ENCODE measurements at places on chromosomes 2 and 18.

DNA sequence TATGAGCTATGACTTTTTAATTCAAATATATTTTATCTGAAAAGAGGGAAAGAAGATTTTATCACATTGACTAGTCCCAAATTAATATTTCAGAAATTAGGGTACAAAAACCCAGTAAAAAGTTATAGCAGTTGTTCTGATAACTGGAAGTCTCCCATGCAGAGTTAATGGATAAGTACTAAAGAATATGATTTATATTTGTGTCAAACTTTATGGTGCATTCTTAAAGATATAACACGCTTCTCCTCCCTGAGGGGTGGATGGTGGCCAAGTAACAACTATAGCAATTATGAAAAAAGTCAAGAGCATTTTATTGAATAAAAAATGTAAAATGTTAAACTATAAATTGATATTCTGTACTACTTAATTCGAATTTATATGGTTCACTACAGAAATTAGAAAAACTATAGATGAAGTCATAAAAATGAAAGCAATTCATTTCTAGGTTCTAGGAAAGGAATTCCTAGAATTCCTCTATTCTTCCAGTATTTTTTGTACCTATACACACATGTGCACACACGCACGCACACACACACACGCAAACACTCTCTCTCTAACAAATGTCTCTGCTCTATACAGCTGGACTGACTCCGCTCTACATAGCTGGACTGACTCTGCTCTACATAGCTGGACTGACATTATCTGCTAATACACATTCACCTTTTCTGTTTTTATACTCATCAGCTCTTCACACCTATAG, 111.3 kb downstream of the PRELID3A start:
- DNase-seq: no peak

- no peak for DNase-seq
Observed at GRCh38 chr2:118665784-118666529, 181.5 kb downstream of the EN1 start.

- no peak for DNase-seq
Observed at GRCh38 chr2:152563764-152564163, 153.5 kb downstream of the PRPF40A start.

GRCh38 chr18:61587865-61588264, 254.6 kb downstream of the CDH20 start:
- DNase-seq: no peak

GRCh38 chr2:206442474-206442832, 879 bp upstream of the ADAM23 start:
- peak; percentile 58 for DNase-seq

DNA sequence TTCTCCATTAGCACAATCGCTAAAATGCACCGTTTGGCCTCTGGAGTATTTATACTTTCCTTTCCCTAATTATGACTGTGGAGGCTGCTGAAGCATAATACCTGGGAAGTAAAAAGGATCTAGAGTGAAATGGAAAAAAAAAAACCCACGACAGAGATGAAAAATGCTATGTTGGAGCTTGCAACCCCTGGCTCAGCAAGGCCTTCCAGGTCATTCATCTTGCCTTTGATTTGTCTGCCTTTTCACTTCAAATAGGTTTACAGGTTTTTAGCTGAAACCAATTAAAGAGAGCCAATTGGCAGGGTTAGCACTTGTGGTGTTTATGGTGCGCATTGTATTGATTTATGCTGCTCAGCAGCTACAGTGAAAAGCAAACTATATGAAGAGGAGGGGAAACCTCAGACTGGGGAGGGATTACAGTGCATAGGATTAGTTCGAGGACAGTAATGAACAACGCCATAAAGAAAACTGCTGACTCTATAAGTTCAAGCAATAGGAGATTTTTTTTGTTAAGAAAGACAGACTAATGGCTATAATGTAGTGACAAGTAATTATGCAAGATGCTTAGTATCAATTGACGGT, 347.9 kb downstream of the MEIS1 start:
- DNase-seq: no peak

DNA sequence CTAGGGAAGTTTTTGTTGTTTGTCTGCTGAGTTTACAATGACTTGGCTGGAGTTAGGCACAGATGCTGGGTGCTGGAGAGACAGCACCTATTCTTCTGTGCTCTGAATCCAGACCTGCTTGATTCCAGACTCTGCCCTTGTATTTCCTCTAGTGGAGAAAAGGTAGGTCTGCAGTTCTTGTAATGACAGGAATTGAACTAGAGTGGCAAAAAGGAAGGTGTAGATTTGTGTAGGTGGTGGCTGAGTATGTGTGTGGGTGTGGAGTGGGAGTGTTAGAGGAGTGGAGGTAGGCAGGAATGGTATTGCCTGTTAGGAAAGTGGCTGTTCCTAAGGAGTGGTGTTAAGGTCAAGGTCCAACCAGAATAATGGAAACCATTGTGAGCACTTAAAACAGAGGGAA, 71.9 kb upstream of the LYPD6 start:
- DNase-seq: no peak

GRCh38 chr2:20999906-21000645, 43.8 kb downstream of the APOB start:
- DNase-seq: no peak

- DNase-seq: no peak
Observed at GRCh38 chr2:50582164-50582563, 449.8 kb downstream of the NRXN1 start.

GRCh38 chr2:207725873-207726578, 14.6 kb downstream of the CCNYL1 start:
- DNase-seq: no peak

DNA sequence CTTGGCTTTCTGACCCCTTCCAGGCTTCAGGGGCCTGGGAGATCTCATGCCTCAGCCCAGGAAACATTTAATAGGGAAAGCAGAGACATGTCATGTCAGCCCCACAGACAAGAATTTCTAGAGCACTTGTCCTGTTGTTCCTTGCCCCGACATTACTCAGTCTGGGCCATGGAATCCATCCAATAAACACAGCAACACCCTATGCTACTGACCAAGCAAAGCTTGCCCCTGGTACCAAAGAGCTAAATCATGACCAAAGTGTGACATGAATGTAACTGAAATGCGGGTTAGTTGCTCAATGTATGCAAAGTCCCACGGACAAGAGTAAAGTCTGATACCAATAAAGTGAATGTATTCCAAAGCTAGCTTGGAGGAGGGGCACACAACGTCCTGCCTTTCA, 35.1 kb downstream of the EHD3 start:
- DNase-seq: no peak

GRCh38 chr2:221350616-221351015, 221.5 kb downstream of the EPHA4 start:
- no peak for DNase-seq

DNA sequence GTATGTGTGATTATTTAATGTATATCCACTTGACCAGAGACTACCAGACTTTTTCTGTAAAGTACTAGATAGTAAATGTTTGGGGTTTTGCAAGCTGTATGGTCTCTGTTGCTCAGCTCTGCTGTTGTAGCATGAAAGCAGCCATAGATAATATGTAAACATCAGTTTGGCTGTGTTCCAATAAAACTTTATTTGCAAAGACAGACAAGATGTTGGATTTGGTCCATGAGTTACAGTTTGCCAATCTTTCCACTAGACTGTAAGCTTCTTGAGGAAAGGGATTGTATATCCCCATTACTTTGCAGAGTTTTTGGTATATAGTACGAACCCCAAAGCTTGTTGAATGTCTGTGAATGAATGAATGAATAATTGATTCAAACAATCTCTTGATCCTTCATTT, 17.2 kb downstream of the REL start:
- no peak for DNase-seq

DNA sequence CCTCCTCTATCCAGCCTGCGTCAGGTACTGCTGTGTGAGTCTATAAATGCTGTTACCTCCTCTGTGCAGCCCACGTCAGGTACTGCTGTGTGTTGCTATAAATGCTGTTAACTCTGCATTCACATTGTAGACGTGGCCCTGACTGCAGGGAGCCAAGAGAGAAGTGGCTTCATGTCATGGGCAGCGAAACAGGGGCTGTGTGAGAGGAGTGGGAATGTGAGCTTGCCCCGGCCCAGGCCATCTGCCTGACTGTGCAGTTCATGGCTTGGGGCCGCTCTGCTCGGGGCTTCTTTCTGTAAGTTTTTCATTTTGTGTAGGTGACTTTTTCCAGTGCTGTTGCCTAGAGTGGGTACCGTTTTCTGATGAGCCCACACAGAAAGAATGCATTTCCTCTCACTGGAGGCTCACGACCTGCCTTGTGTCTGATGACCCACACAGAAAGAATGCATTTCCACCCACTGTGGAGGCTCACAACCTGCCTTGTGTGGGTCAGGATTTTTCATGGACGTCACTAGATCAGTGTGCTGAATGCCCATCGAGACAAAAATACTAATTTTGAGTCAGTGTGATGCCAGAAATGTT, 104.5 kb downstream of the SNTG2 start:
- no peak for DNase-seq

- no peak for DNase-seq
Observed at GRCh38 chr2:101337877-101338276, 29.4 kb upstream of the RNF149 start.

GRCh38 chr2:152468899-152469692, 134.1 kb downstream of the FMNL2 start:
- peak; percentile 56 for DNase-seq

DNA sequence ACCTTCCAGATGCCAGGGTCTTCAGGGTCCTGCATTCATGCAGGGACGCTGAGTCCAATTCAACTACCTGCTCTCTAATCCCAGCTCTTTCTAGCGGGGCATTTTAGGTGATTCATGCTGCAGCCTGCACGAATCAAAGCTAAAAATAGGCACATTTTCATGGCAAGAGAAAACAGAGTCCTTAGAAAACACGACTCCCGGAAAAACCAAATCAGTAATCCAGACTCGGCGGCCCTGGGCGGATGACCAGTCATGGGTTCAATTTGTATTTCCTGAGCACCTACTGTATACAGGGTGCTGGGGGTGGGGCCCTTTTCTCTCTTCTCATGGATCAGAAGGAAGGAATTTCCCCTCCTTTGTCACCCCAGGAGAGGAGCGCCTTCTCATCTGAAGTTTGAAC, 64.4 kb downstream of the LONRF2 start:
- no peak for DNase-seq

DNA sequence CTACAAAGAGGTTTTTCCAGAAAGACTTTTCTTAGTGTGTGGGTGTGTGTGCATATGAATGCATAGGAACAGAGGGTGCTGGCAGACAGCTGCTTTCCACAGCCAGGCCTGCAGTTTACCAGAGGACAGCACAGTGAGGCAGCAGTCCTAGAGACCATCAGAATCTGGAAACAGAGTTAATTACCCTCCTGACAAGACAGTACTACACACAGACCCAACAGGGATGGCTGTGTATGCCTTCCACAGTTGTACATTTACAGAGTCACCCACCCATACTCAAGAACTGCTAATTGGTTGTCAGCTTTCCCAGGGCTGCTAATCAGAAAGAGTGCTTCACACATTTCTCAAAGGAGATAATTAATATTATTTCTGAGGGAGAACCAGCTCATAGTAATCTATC, 104.7 kb downstream of the FEZ2 start:
- DNase-seq: no peak

GRCh38 chr2:189751080-189751658, 11.4 kb downstream of the OSGEPL1 start:
- peak; percentile 77 for DNase-seq

DNA sequence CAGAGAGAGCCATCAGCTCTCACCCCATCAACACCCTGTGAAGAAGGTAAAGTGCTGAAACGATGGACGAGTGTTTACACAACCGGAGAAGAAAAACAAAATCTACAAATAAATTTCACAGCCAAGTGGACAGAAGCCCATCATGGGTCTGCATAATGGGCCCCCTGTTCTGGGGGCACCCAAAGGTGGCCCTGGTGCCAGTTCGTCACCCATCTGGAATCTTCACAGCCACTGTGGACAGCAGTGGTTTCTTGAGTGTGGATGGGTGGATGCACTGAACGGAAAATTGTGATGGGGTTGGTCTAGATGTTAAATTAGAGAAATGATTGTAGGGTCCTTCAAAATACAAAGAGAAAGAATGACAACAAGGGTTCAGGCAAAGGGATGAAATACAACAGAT, 38.8 kb downstream of the ANKMY1 start:
- DNase-seq: no peak

DNA sequence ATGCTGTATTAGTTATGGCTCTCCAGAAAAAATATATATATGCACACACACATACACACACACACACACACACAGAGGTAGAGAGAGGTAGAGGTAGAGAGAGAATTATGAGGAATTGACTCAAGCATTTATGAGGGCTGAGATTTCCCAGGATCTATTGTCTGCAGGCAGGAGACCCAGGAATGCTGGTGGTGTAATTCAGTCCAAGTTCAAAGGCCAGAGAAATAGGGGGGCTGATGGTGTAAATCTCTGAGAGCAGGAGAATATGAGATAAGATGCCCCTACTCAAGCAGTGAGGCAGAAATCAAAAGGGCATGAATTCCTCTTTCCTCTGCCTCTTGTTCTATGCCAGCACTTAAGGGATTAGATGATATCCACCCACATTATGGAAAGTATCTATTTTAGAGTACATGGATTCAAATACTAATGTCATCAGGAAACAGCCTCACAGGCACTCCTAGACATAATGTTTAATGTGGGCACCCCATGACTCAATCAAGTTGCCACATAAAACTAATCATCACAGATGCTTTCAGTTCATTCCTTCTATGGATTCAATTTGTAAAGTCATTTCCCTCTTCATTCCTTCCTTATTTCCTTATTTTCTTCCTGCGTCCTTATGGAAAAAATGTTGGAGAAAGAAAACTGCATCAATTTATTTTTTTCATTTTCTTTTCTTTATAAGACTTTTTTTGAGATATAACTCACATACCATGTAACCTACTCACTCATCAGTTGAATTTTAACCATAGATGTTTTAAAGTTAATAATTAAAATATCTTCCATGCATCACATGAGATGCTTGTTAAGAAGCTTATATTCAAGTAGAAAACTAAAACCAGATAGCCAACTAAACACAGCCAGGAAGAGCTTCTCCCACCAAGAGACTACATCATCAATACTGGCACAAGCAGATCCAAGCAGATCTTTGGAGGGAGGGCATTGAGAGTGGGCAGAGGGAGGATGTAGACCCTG, 406.2 kb downstream of the MBD2 start:
- no peak for DNase-seq

DNA sequence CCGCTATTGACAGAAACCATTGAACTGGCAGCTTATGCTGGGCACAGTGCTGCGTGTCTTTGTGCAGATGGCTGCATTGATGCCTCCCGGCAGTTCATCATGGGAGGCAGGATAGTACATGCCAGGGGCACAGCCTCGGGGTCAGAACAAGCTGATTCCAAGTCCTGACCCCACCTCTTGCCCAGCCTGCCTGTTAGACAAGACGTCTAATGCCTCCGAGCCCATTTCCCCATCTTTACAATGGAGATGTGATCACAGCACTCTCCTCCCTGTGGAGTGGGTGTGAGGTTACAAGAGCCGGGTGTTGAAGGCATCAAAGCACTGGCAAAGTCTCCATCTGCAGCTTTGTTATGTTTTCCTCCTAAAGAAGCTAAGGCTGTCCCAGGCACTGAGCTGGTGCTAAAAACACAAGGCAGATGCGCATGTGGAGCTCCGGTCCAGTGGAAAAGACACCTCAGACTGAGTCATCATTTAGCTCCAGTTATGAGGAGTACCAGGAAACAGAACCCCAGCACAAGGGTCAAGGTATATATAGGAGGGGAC, 125.7 kb upstream of the EPAS1 start:
- no peak for DNase-seq
